COR-L47 (cell line): ENCODE measurements at places on chromosomes 5 and 9.

- DNase-seq = no peak
Measured at GRCh38 chr5:96816411-96816939, 8.7 kb upstream of the ERAP1 start.

GRCh38 chr5:76867827-76868693, 18.2 kb downstream of the S100Z start:
- DNase-seq = peak; percentile 67

- DNase-seq = no peak
Measured at GRCh38 chr5:176675676-176676360, 28.5 kb downstream of the TSPAN17 start.

DNA sequence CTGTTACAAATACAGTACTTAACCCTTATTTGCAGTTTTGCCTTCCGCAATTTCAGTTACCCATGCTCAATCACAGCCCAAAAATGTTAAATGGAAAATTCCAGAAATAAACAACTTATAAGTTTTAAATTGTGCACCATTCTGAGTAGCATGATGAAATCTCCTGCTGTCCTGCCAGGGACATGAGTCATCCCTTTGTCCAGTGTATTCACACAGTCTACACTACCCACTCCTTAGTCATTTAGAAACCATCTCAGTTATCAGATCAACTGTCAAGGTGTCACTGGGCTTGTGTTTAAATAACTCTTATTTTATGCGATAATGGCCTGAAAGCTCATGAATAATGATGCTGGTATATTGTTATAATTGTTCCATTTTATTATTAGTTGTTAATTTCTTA, 95.8 kb downstream of the PLCXD3 start:
- DNase-seq = no peak

DNA sequence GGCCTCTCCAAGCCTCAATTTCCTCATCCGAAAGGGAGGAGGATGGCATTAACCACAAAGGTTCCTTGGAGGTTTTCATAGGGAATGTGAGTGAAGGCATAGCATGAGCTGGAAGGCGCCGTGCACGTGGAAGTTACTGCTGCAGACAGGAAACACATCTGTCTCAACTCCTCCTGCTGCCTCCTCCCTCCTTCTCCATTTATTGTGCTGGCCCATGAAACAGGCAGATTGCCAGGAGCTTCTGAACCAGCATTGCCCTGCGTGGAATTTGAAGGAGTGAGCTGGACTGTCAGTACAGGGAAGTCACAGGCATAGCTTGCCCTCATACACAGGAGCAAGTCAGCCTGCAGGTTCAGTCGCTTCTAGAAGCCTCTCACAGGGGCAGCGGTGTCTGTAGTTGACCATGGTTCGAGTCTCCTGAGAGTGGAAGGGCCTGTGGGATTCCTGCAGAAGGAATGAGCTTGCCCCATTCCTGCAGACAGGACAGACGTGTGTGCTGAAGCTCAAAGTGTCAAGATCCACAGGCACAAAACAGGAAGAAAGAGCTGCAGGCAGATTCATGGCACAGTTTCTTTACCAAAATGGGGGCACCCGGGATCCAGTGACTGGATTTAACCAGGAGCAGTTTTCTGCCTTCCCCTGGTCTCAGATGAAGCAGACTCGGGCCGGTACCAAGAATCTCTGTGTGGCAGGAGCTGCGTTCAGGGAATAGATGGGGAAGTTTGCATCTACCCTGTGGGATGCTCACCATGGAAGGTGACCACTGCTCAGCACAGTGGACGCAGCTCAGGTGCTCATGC, 48.7 kb upstream of the CTSL start:
- DNase-seq = no peak

DNA sequence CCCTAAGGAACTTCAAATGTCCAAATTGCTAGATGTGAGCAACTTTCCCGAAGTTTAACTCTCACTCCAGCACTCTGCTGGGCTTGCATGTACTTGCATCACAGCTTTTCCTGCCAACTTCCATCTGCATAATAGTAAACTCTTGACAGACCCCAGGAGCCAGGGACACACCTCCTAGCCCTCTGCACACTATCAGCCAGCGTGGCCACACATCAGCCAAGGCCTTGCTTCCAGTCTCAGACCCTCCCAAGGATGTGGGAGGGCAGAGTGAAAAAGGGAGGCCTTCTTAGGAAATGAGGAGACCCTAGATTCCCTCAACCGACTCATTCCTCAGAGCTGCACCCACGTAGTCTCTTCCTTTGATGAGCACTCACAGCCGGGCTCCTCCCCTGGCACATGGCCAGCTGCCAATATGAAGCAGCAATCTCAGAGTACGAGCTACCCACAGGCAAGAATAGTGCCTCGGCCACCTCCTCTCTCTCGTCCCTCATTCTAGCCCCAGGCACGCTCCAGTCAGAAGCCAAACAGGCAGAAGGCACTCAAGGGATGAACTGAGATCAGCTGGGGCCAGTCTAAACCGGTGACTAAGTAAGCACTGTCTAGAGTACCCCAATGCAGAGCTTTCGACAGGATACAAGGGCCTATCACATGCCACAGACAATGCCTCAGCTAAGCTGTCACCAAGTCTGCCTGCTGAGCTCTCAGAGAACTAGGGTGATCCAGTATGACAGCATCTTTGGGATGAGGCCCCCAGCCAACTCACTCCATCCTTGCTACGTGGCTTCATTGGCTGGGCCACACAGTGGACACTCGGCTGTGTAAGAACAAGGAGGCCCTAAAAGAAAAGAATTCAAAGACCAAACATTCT, 2.3 kb downstream of the P4HA2 start:
- DNase-seq = peak; percentile 60

DNA sequence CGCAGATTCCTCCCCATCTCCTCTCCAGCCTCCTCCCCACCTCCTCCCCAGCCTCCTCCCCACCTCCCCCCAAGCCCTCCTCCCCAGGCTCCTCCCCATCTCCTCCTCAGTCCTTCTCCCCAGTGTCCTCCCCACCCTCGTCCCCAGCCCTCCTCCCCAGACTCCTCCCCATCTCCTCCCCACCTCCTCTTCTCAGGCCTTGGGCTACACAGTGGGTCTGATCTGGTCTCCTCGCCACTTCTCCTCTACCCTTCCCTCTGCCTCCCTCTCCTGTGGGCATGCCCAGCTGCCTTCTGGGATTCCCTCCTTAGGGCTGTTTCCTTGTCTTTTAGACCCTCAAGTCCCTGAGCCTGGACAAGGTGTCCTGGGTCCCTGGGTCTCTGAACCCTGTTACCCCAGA, 28.3 kb downstream of the CXXC5 start:
- DNase-seq = no peak
